ENCODE measurements at places on chromosomes 11 and 22.

GRCh38 chr11:75152090-75152489 lies 1.2 kb downstream of the SLCO2B1 start:
- DNase-seq, result no peak

DNA sequence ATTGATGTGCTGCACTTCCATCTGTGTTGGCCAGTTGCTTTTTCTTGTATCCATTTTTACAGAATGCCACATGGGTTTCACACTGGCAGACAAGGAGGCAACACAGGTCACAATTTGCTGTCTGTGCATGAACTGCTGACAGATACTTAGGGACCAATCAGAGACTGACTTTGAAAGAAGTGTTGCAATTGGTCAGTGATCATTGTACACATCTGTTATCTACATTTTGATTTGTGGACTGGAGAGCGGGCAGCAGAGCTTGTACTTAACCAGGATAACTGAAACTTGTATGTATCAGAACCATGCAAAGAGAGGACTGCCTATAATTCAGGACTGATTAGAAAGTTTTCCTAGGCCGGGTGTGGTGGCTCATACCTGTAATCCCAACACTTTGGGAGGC lies 21.8 kb downstream of the PRR5 start:
- DNase-seq, result no peak

DNA sequence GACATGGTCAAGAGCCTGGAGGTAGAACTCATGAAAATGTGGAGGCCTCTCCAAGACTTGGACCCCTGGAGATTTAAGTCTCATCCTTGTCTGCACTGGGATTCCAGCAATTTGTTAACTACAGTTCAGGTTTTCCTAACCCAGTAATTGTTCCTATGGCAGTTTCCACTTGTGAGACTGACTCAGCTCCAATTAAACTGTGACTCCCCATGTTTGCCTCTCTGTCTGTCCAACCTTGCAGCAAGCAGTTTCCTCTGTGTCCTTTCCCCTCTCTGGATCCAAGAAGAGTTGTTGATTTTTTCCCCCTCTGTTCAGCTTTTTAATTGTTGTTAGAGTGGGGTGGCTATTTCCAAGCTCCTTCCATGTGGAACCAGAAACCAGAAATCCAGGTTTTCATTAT lies 16.2 kb upstream of the ARHGAP20 start:
- DNase-seq, result no peak

DNA sequence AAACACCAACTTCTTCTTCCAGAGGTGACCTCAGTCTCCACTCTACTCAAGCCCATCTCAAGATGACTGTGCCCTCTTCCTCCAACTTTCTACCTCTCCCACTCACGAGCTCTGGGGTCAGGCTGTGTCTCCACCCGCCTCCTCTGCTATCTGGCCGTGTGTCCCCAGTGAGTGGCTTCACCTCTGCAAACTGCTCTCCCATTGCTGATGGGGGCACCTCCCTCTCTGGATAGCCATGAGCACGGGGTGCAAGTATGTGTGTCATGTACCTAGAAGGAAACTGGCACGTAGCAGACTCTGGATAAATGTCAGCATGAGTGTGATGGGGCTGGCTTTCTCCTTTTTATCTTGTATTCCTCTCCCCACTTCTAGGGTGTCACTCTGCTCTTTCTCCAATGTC lies 18.3 kb upstream of the RAC2 start:
- no peak for DNase-seq

GRCh38 chr22:28873183-28873963 lies 10.0 kb upstream of the ZNRF3 start:
- DNase-seq, result no peak

- no peak for DNase-seq
These were observed 94.1 kb downstream of the DBX1 start for GRCh38 chr11:20066013-20066782.

DNA sequence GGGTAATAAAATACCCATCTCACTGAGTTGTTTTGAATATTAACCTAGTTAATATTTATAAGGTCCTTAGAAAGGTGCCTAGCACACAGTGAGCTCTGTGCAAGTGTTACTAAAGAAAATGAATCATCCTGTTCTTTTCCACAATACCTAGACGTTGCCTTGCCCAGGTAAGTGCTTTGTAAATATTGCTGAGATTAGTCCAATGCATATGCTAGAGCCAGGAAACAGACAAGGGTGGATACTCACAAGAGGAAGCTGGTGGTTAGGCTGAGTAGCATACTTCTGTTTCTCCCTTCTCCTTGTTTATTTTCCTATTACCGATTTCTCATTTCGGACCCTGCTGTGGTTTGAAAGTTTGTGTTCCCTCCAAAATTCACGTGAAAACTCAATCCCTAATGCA lies 58.1 kb upstream of the BARX2 start:
- DNase-seq, result no peak

GRCh38 chr11:57547854-57548377 lies 10.5 kb downstream of the SMTNL1 start:
- no peak for DNase-seq

DNA sequence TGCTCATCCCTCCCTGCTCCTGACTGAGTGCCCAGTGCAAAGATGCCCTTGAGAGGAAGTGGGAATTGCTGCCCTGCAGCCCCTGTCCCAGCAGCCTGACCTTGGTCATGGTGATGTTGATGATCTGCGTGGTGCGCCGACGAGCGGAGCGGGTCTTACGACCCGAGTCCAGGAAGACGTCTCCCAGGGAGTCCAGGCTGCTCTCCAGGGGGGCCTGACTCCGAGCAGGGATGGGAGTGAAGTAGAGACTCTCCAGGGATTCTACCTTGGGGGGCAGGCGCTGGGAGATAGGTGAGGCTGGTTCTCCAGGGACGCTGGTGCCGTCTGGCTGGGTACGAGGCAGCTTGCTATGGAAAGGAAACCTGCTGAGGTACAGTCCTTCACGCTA lies 8.4 kb downstream of the IL18BP start:
- DNase-seq, result no peak

DNA sequence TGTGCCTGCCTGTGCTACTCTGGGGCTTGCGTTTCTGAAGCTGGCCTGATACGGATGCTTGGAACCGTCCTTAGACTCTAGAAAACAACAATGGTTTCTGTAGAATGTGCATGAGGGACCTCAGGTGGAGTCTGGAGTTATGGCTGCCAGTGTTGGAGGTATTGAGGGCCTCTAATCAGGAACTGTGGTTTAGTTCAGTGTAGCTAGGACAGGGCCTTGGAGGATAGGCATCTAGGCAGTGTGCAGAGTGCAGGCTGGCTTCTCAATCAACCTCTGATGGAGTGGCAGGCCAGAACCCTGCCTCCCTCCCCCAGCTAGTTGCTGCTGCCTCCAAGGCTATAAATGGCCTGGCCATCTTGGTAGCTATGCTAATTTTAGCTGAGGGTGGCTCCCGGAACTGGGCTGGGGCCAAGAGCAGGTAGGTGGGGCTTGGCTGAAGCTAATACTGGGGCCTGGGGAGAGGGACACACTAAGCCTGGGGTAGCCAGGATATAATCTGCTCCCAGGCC lies 4.0 kb downstream of the STIM1 start:
- DNase-seq, result no peak

GRCh38 chr11:123616505-123617198 lies 37.8 kb downstream of the SCN3B start:
- no peak for DNase-seq

- DNase-seq, result no peak
These were observed 91.3 kb downstream of the LRRC32 start for GRCh38 chr11:76579056-76579751.

DNA sequence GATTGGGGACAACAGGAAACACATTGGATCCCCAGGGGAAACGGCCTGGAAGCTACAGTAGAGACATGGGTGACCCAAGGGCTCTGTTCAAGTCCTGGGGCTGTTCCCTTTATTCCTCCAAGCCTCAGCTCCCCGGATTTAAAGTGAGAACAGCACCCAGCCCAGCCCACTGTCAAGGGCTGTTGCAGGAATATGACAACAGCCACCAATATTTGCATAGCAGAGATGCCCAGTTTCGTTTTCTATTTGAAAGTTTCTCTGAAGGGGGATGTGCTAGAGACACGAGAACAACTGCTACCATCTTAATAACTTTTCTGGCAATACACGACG lies 81.1 kb upstream of the WNT7B start:
- no peak for DNase-seq

DNA sequence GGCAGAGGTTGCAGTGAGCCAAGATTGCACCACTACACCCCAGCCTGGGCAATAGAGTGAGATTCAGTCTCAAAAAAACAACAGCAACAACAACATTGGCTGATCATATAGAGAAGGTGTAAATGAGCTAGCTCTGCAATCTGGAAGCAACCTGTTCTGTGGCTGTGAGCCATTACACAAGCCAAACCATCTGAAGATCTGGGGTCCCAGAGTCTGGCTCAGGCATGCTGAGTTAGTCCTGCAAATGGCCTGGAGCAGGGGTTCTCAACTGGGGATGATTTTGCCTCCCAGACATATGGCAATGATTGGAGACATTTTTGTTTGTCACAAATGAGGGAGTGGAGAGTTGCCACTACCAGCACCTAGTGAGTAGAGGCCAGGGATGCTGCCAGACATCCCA lies 42.3 kb upstream of the RAB1B start:
- DNase-seq, result no peak

DNA sequence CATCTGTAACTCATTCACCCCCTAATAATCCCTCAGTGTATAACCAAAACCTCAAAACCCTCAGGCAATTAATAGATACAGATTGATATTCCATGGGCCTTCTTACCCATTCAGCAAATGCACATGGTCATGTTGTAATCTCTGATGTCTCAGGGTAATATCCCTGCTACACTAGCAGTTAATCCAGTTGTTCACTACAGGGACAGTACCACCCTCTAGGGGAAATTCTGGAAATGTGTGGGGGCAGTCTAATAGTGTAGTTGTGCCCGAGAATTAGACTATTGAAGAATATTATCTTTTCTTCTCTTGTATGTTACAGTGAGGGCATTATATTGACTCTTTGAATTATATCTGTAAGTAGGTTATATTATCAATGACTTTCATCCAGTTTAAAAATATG lies 175.4 kb downstream of the CWF19L2 start:
- DNase-seq, result no peak

DNA sequence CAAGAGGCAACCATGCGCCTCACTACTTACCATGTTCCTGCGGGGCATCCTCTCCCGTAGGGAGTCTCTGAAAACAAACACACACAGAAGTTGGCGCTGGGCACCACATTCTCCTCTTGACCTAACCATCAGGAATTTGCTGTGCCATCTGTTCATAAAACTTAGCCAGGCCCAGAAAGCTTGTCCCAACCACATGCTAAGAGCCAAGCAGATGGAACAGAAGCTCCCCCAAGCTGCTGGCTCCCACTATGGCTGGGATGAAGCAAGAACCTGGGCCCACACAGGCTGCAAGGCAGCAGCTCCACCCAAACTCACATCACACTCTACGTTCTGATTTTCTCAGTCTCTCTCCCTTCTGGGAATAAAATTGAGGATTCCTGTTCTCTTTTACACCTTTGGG lies 17.4 kb downstream of the HPS4 start:
- no peak for DNase-seq

- no peak for DNase-seq
These were observed 1.2 kb downstream of the MAJIN start for GRCh38 chr11:64970731-64971151.

- DNase-seq, result no peak
These were observed 349.9 kb downstream of the CNTN5 start for GRCh38 chr11:99370549-99371216.

- DNase-seq, result no peak
These were observed 42.0 kb downstream of the IGLL5 start for GRCh38 chr22:22929381-22930221.

DNA sequence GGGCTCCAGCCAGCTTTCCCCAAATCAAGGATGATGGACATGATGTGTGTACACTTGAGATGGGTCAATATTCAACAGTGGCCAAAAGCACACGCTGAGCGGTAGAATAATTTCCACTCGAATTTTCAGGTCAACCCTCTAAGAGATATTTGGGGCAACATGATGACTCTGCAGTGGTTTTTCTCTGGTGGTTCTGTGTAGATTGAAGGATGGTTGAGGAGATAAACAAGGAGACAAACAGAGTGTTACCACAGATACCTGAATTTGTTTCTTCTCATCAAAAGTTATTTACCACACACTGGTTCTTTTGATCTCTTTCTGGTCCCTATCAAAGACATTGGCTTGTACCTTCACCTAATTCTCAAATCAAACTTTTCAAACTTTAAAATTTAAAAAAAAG lies 242.0 kb downstream of the ETS1 start:
- DNase-seq, result no peak

DNA sequence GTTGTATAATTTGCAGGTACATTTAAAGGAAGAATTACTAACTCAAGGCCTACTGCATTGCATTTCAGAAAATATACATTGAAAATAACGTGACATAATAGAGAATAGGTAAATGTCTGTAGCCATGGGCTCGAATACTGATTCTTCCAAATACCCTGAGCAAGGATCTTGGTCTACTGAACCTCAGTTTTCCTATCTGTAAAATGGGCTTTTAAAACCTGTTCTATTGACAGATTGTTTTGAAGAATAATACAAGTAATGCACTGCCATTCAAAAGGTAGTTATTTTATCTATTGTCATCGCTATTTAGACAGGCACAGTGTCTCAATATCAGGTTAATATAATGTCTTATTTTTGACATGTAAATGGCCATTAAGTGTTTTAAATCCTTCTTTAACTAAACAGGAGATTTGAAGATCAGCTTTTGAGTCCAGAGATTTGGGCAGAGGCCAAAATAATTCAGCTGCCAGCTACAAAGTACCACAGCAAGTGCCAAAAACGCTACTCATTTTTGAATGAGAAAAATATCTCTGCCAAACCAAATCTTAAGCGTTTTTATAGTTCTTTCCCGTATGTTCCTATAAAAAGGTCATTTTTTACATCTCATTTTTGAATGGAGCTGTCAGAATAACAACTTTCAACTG lies 56.7 kb downstream of the CTSC start:
- DNase-seq, result no peak

GRCh38 chr11:97557399-97557798 lies 1167.6 kb downstream of the JRKL start:
- no peak for DNase-seq

- DNase-seq, result no peak
These were observed 21.7 kb downstream of the TEAD1 start for GRCh38 chr11:12695873-12696272.

DNA sequence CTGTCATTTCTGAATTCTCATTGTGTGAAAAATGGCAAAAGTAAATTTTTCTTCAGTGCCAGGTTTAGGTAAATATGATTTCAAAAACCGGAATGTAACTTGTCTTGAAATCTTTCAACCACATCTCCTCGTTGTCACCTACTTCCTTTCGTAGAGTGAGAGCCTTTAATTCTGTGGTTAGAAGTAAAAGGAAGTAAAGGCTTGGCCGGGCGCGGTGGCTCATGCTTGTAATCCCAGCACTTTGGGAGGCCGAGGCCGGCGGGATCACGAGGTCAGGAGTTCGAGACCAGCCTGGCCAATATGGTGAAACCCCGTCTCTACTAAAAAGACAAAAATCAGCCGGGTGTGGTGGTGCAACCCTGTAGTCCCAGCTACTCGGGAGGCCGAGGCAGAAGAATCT lies 29.8 kb downstream of the SGSM3 start:
- DNase-seq, result no peak

- no peak for DNase-seq
These were observed 201.1 kb upstream of the LRRC4C start for GRCh38 chr11:41660585-41660984.

GRCh38 chr11:88520391-88520790 lies 182.9 kb upstream of the CTSC start:
- no peak for DNase-seq

Measured in stimulated activated CD4-positive, alpha-beta T cell treated with anti-CD3 and anti-CD28 coated beads, Interleukin-1b, Interleukin-23, amount 100 ng/mL, for 1 hour (primary cell).